ENCODE measurements at places on chromosomes 12 and 14. TPM values are rescaled to one million over a fixed set of nuclear protein-coding genes. Genes with fewer than 3 reads are reported as not detected.

GRCh38 chr12:106341086-106341877 lies 16.3 kb upstream of the POLR3B start:
- DNase-seq = no peak

GRCh38 chr12:47979166-47979565 lies 15.8 kb downstream of the TMEM106C start:
- DNase-seq = no peak

- no peak for DNase-seq
Observed at GRCh38 chr12:91441993-91442952, 259.7 kb upstream of the DCN start.

- DNase-seq = no peak
Observed at GRCh38 chr12:88570103-88570502, 10.2 kb downstream of the KITLG start.

DNA sequence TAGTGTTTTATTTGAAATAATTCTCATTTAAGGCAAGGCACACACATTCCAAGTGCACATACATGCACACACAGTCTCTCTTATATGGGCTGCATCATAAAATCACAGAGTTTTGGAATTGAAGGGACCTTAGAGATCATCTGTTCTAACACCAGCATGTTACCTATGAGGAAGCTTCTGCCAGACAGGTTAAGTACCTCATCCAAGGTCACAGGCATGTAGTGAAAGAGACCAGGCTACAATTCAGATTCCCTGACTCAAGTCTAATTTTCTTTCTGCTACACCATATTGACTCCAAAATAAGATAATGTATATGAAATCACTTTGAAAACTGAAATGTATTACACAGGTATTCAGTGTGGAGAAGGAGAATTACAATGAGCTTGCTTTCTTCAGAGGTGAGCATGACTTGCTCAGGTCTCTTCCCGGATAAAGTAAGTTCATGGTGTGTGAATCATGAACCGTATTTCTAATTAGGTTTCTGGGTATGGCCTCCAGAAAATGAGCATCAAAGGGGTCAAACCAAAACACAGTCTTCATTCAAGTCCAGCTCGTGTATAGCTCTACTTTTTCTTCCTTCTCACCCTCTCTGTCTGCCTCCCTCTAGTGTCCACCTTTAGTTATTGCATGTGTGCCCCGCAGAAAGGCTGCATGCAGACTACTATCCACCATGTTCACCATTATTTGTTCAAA lies 411.9 kb downstream of the FUT8 start:
- DNase-seq = no peak

GRCh38 chr12:44774815-44775411 lies 101.2 kb downstream of the NELL2 start:
- DNase-seq = no peak

- no peak for DNase-seq
Observed at GRCh38 chr14:21721504-21721903, 47.9 kb upstream of the OR4E1 start.

- no peak for DNase-seq
Observed at GRCh38 chr12:113346353-113346752, 11.4 kb upstream of the SLC8B1 start.

DNA sequence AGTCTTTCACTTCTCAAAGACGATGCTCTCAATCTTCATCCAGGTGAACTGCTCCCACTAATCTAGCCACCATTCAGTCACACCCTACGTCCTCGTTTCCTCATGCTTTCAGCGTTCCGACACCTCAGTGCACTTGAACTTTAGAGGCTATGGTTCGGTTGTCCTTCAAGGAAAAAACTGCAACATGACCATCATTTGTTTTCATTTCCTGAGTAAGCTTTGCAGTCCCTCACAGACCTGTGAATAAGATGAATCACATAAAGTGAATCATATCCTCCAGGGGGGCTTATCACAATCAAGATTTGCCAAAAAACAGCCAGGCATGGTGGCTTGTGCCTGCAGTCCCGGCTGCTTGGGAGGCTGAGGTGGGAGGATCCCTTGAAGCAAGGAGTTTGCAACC lies 80.2 kb downstream of the TMCC3 start:
- DNase-seq = no peak

- no peak for DNase-seq
Observed at GRCh38 chr14:51236314-51236713, 3.7 kb upstream of the TMX1 start.

DNA sequence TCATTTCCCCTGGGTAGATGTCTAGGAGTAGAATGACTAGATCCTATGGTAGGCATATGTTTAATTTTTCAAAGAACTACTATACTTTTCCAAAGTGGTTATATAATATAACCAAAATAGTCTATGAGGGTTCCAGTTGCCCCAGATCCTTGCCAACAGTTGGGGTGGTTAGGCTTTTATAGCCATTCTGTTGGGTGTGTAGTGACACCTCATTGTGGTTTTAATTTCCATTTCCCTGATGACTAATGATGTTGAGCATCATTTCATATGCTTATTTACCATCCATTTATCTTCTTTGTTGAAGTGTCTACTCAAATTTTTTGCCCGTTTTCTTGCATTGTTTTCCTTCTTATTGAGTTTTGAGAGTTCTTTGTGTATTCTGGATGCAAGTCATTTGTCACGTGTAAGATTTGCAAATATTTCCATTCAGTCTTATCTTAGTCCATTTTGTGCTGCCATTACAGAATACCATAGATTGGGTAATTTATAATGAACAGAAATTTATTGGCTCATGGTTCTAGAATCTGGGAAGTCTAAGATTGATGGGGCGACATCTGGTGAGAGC lies 4.7 kb downstream of the SYNE2 start:
- DNase-seq = no peak

DNA sequence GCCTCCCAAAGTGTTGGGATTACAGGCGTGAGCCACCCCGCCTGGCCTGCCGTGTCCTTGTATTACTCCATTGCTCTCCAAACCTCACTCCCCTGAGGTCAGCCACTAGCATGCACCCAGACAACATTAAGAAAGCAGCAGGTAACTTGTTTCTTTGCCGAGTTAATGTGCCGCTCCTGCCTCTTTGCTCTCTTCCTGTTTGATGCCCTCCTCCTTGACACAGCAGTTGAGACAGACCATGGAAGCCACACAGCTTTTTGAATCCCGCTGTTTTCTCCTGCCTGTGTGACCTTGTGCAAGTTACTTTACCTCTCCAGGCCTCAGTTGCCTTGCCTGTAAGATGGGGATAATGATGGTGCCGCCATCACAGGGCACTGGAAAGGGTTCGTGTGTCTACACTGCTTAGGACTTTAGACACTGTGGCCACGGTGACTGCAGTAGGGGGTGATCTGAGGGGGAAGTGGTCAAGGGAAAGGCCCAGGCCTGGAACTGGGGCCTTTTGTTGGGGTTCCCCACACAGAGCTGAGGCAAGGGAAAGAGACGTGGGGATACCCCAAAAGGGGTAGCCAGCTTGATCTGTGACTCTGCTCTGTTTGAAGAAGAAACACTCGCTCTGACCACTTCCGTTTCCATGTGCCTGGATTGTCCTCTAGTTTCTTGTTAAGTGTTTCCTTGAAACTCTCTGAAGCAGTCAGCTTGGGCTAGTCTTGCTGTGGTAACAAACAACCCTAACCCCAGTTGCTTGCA lies 69.3 kb downstream of the RIN3 start:
- DNase-seq = peak; percentile 2

The MORN3 gene
- total RNA-seq = not detected

The CCDC177 gene
- not detected for total RNA-seq

All from left colon (tissue), 2 donors.